GM12878 (cell line): ENCODE measurements at places on chromosomes 5 and 9. TPM values are rescaled to one million over a fixed set of nuclear protein-coding genes. Genes with fewer than 3 reads are reported as not detected.

The ANXA2R gene
- 4.4 and 5.2 TPM in 2 replicates for total RNA-seq

DNA sequence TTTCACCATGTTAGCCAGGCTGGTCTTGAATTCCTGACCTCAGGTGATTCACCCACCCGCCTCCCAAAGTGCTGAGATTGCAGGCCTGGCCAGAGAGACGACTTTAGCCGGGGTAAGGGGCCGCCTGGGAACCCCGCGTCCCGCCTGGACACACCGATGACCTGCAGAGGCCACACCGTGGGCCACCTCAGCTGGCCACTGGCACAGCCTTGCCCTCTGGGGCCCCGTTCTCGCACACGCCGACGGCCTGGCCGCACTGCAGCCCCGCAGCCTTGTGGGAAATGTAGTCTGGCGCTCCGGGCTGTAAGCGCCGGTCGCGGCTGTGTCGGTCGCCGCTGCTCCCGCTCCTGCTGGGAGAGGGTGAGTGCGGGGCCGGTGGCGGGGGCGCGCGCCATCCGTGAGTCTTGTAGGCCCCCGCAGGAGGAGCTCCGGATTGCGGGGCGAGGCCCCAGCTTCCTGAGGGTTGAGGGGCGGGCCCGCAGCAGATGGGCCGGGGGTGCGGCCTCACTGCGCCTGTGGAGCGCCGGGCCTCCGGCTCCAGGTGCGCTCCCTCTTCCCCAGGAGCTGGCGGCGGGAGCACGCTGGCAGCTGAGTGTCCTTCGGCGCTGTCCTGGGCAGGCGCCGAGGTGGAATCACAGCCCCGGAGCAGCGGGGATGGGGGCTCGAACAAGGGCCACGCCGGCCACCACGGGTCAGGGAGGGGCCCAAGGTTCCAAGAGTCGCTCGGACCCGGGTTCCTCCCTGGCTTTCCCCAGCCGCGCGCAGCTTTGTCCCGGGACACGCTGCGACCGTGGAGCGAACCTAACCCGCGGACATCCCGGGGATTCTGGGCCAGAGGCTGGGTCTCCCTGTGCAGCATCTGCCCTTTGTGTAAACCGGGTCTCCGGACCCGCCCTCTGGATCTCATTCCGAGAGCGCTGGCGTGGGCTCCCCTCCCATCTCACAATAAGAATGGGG lies at the start of gene ZFP2:
TSS of gene ZFP2 (plus strand) at position 299 of the 957 bp plus-strand sequence. CDS start 35,401 bp downstream, outside the sequence.
- H3K27me3 ChIP-seq = no peaks in the 10 kb centered on the region
- H3K4me1 ChIP-seq = no peaks in the 10 kb centered on the region
- H3K27ac ChIP-seq = no peak within 1 kb of the TSS
- DNase-seq = no peak
- H3K4me3 ChIP-seq = peak within 1 kb of the TSS; percentile 57

The SNCAIP gene
- 0.27 and 0.31 TPM in 2 replicates for total RNA-seq

The RASGRF2 gene
- 0.05 and 0.19 TPM in 2 replicates for total RNA-seq

The CDKN2B gene
- total RNA-seq = 0.15 and 0.19 TPM in 2 replicates

GRCh38 chr5:17216974-17217492 lies 398 bp upstream of the BASP1 start:
- no peaks in the 10 kb centered on the region for H3K27me3 ChIP-seq
- H3K4me3 ChIP-seq = peak overlapping the region; percentile 52
- H3K4me1 ChIP-seq = peaks cover 7% of the 10 kb centered on the region; the same call in 1 of the 2 replicates
- no peaks in the 10 kb centered on the region for H3K36me3 ChIP-seq
- DNase-seq = no peak

DNA sequence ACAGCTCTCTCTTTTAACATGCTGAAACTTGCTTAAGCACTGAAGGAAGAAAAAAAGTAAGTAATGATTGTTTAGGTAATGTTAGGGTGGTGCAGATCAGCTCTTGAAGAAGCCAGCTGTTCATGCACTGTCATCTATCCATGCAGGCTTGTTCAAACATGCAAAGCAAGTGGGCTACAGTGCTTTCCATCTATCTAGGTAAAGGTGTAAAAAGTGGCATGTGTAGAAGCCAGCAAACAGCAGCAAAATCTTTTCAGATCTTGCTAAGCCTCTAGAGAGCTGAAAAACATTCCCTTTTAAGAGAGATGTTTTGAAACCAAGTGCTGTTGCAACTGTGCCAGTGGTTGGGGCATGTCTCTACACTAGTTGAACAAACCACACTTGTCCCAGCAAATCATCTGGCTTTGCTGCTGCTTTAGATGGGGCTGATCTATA lies 214.4 kb downstream of the EFNA5 start:
- H3K36me3 ChIP-seq = no peaks in the 10 kb centered on the region
- peaks cover 4% of the 10 kb centered on the region for H3K4me1 ChIP-seq
- peak; percentile 79 for DNase-seq
- no peak overlapping the region for H3K4me3 ChIP-seq
- H3K27ac ChIP-seq = peak overlapping the region; percentile 15; the same call in 1 of the 2 replicates
- H3K27me3 ChIP-seq = no peaks in the 10 kb centered on the region

DNA sequence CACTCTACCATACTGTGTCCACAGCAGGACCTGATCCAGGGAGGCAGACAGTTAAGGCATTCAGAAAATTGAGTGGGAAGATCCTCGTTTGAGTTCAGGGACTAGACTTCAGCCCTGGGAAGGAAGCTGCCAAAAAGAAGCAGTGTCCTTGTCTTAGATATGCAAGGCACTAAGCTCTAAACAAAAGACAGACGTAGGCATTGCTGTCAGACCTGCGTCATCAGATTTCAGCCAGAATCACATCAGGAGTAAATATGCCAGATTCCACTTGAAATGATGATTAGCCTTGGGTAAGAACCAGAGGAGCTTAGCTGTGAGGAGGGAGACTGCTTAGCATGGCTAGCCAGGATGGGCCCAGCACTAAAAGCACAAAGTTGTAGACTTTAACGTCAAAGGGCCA lies 56.7 kb downstream of the MAMDC2 start:
- H3K36me3 ChIP-seq = no peaks in the 10 kb centered on the region
- DNase-seq = no peak
- no peak overlapping the region for H3K4me3 ChIP-seq
- H3K27ac ChIP-seq = no peak overlapping the region
- no peaks in the 10 kb centered on the region for H3K27me3 ChIP-seq

DNA sequence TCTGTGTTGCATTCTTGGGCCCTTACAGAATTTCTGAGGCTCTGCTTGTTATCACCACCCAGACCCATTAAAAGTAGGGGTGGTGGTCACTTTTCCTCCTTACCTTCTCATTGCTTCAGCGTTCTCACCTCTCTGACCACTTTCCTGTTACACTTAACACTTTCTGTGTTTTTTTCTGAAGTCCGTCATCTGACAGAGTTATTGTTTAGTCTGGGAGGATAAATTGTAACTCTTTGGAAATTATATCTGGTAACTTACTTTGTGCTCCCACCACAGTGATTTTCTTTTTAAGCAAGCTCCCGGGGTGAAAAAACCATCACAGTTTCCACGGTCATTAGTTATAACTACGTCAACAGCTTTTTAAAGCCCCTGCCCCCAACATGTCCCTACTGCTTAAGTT lies 211.2 kb upstream of the OTULINL start:
- no peaks in the 10 kb centered on the region for H3K4me1 ChIP-seq
- H3K36me3 ChIP-seq = peaks cover 50% of the 10 kb centered on the region
- no peaks in the 10 kb centered on the region for H3K27me3 ChIP-seq
- DNase-seq = no peak

The PCDHA1 gene
- not detected in 2 replicates for total RNA-seq

DNA sequence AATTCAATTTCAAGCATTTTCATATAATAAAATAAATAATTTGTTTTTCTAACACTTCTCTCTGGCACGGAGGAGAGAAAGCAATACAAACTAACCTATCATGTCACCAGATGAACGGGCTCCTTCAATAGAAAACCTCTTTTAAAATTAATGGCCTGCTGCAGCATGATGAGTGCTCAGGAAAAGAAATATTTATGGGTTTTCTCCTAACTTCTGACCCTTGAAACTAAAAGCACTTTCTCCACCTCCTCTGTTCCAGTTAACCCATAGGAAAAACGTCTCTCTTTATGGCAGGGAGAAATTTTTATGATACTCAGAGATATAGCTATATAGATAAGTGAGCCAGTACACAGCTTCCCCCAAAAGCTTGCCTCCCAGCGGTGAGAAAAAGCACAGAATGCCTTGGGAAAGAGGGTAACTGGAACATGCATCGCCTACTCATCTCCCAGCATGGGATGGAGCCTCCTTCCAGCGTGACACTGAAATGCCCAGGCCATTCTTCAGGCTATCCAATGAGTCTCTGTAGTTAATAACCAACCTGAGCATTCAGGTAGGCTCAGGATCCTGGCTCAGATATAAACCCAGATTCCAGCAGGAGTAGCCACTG lies 963.0 kb upstream of the DMAC1 start:
- no peak overlapping the region for H3K4me3 ChIP-seq
- no peaks in the 10 kb centered on the region for H3K36me3 ChIP-seq
- no peak overlapping the region for H3K27ac ChIP-seq
- DNase-seq = no peak
- no peaks in the 10 kb centered on the region for H3K4me1 ChIP-seq

- H3K4me3 ChIP-seq = no peak overlapping the region
- H3K36me3 ChIP-seq = no peaks in the 10 kb centered on the region
- no peak overlapping the region for H3K27ac ChIP-seq
- no peaks in the 10 kb centered on the region for H3K27me3 ChIP-seq
- H3K4me1 ChIP-seq = no peaks in the 10 kb centered on the region
Observed at GRCh38 chr5:113606298-113607134, 93.0 kb downstream of the YTHDC2 start.

DNA sequence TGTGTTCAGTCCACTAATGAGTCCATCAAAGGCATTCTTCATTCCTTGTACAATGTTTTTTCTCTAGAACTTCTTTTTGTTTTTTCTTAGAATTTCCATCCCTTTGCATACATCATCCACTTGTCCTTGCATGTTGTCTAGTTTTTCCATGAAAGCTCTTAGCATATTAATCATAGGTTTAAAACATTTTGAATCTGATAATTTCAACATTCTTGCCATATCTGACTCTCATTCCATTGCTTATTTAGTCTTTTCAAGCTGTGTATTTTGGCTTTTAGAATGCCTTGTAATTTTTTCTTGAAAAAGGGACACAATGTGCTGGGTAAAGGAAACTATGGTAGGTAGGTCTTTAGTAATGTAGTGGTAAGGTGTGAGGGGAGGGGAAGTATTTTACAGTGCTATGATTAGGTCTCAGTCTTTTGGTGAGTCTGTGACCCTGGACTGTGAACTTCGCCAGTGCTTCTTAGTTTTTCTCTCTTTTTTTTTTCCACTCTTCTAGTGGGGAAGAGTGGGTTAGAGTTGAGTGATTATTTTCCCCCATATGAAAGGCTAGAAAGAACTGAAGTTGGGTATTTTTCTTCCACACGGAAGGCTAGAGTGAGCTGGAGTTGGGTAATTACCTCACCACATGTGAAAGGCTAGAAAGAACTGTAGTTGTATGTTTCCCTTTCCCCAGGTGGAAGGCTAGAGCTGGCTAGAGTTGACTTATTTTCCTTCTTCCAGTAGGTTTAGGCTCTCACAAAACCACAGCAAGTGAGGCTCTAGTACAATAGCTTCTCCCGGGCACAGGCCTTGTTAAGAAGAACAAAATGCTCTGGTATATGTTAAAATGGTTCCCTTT lies 172.1 kb downstream of the SNX18 start:
- no peak overlapping the region for H3K4me3 ChIP-seq
- peaks cover 13% of the 10 kb centered on the region for H3K4me1 ChIP-seq
- H3K27me3 ChIP-seq = no peaks in the 10 kb centered on the region
- no peak for DNase-seq
- H3K36me3 ChIP-seq = no peaks in the 10 kb centered on the region
- H3K27ac ChIP-seq = no peak overlapping the region
